ENCODE measurements at places on chromosomes 13 and 19.

GRCh38 chr13:91132786-91133185 is 214.7 kb upstream of the MIR17HG start:
- DNase-seq: no peak

- no peak for DNase-seq
These were observed 39.6 kb downstream of the RAB20 start for GRCh38 chr13:110521946-110522345.

GRCh38 chr19:17333611-17334413 is 843 bp downstream of the ANO8 start:
- DNase-seq: no peak

- no peak for DNase-seq
These were observed 137.3 kb upstream of the PCDH9 start for GRCh38 chr13:67367399-67367798.
